ENCODE measurements at places on chromosomes 11 and 22.

GRCh38 chr22:32776397-32776796 is 25.1 kb upstream of the TIMP3 start:
- DNase-seq: no peak

GRCh38 chr11:14254533-14255237 is 104.3 kb downstream of the RRAS2 start:
- no peak for DNase-seq

- no peak for DNase-seq
Measured at GRCh38 chr11:79287952-79288351, 152.9 kb downstream of the TENM4 start.

GRCh38 chr22:46957521-46957920 is 195.1 kb downstream of the TBC1D22A start:
- no peak for DNase-seq

- no peak for DNase-seq
Measured at GRCh38 chr11:91972665-91973266, 251.9 kb upstream of the FAT3 start.

DNA sequence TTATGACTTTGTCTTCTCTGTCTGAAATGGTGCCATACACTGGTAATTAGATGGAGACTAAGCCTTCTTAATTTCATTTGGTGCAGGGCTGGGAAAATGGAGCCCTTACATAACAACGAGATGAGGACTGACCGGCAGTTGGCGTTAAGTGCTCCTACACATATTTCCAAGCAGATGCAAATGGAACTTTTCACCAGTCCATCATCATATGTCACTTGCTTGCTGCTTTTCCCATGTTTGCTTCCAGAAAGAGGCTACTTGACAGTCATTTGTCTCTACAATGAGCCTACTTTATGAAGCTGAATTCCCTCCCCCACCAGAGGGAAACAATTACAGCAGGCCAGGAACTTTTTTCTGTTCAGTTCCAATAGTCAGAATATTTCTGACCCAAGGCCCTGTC is 32.6 kb downstream of the SVIP start:
- DNase-seq: no peak

DNA sequence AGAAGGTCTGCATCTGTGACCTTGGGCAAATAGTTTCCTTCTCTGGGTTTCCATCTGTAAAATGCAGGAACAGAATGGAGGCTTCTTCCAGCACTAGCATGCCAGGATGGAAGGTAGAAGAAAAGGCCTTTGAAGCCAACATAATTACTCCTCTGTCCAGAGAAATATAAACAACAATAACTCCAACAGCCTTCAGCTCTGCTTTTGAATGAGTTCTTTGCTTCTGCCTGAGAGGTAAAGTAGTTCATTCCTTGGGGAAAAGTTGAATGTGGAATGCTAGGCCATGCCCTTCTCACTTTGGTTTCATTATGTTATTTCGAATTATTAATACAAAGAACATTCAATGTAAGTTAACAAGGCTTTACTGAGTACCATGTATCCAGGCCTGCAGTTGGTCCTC is 61.2 kb upstream of the BLID start:
- no peak for DNase-seq

DNA sequence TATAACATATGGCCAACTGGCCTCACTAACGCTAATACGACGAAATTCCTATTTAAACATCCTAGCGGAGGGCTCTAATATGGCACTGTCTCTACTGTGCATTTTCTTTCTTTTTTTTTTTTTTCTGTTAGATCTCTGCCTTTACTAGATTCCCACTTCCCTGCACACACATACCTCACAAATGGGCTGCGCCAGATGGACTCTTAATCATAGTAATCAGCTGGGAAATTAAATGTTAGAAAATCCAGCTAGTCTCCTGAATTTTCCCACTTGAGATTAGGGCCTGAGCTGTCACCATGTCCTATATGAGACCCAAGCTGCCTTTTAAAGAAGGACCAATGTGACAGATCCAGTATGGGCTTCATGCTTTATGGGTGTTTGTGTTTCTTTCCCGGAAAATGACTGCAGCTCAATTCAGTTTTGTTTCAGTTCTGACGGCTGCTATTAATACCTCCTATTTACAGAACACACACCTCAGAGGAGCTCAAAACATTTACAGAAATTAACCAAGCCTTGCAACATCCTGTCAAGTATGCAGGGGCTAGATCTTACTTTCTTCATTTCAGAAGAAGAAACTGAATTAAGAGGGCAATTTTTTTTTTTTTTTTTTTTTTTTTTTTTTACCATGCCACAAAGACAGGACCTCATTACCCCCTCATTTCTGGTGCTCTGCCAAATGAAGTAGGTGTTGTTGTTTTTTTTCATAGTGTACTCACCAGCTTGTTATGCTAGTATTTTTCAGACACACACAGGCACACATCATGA is 49.8 kb upstream of the BLID start:
- DNase-seq: no peak

DNA sequence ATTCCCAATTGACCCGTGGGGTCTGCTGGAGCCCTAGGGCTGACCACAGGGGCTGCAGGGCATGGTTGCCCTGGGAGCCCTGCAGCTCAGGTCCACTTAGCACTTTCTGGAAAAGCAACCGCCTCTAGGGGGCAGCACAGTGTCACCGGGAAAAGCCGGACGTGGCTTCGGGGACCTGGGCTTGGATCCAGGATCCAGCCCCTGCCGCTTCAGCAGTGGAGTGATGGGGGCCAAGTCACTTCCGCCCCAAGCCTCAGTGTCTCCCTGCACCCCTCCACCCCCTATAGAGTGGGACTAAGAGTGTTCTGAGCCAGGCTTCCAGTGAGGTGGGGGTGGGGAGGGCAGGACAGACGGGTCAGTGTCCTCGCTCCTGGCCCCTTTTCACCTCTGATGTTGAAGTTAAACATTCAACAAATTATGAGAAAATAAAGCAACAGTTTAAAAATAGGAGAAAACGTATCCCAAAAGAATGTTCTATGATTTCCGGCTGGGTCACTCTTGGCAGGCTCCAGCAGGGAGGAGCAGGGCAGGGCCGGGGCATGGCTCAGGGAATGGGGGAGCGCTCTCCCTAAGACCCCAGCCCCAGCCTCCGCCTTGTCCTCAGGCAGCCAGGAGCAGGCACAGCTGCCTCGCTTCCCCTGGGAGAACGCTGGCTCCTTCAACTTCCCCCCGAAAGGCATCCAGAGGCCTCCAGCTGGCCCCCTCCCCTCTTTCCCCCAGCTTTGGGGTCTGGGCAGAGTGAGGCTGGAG is 96.5 kb upstream of the FGF3 start:
- no peak for DNase-seq

DNA sequence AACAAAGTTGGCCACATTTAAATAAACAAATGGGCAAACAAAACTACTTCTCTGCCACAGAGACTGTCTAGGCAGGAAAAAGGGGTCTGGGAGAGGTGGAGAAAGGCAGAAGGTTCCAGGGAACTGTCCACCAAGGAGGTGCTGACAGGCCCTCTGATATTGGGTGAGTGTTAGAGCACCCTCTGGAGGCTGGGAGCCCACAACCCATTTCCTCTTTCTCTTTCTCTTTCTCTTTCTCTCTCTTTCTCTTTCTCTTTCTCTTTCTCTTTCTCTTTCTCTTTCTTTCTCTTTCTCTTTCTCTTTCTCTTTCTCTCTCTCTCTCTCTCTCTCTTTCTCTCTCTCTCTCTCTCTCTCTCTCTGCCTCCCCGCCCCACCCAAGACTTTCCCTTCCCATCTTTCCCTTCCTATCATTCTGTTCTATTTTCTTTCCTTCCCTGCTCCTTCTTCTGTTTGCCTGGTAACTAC is 912.8 kb downstream of the DLG2 start:
- no peak for DNase-seq

GRCh38 chr11:17649261-17649660 is 70.1 kb upstream of the MYOD1 start:
- no peak for DNase-seq

DNA sequence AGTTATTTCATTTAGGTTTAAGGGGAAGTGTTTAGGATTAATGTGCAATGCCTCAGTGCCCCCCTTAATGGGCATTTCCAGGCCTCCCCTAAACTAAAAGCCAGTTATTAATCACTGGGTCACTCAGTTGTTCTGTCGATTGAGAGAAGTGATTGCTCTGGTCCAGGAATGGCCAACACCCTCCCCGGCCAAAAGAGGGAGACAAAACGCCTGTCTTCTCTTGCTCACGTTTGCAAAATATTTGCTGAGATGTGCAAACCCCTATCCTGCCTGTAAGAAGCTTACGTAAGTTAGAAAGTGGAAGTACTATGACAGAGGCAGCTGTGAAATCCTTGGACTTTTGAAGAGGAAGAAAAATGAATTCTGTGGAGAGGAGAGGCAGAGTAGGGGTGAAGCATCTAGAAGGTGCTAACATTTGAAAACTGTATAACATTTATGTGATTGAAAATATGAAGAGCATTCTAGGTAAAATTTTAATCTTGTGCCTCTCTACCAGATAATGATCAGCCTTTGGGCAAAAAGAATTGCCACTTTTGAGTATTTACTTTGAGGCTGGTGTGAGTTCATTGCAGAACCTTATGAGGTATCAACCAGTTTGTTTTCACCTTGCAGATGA is 37.7 kb downstream of the NTM start:
- no peak for DNase-seq

DNA sequence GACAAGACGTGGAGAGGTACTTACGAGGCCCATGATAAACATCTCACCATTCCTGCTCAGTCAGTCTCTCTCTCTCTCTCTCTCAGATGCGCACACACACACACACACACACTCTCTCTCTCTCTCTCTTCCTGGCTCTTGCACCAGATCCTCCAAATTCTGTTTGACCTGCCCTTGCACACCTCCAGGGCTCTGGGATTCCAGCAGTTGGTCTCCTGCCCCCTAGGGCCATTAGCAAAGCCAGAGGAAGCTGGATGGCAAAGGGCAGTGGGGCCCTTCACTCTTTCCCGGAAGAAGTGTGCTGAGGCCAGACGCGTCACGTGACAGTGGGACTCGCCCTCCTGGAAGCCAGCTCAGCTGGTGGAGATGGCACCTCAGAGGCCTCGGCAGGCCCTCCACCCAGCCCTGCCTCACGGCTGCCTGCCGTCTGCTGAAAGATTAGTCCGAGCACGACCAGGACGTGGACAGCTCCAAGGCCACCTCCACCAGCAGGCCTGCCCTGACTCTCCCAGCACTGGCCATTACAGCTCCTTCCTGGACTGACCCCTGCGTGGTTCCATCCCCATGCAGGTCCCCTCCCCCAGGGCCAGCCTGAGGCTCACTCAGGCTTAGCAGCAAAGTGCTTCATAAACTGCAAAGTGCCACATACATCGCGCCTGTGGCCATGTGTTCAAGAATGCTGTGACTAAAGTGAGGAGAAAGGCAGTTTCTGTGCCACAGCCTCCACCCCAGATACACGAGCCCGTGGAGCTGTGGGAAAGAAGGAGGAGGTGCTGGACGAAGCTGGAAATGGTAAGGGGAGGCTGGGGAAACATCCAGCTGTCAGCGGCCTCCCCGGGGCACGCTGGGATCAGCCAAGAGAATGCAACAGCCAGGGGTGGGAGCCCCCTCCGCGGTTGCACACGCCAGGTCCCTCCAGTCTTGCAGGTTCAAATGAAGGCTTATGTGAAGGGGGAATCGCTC is 3.7 kb downstream of the PDGFB start:
- no peak for DNase-seq

DNA sequence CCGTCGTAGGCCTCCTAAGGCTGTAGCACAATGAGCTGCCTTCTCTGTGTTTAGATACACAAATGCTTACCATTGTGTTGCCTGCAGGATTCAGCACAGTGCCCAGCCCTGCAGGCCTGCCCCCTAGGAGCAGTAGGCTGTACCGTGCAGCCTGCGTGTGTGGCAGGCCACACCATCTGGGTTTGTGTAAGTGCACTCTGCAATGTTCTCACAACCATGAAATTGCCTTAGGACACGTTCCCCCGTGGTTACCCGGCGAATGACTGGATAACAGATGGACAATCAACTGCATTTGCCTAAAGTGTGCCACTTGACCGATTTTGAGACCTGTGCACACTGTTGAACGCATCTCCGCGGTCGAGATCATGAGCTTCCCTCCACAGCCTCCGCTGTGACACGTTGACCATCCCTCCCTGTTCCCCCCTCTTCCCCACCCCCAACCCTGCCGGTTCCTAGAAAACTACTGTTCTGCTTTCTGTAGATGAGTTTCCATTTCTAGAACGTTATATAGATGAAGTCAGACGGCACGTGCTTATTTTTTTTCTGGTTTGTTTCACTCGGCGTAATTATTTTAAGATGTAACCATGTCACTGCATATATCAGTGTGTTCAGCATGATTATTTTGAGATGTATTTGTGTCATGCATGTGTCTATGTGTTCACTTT is 22.2 kb upstream of the CTSD start:
- no peak for DNase-seq

GRCh38 chr11:79708319-79708932 is 267.6 kb upstream of the TENM4 start:
- no peak for DNase-seq

DNA sequence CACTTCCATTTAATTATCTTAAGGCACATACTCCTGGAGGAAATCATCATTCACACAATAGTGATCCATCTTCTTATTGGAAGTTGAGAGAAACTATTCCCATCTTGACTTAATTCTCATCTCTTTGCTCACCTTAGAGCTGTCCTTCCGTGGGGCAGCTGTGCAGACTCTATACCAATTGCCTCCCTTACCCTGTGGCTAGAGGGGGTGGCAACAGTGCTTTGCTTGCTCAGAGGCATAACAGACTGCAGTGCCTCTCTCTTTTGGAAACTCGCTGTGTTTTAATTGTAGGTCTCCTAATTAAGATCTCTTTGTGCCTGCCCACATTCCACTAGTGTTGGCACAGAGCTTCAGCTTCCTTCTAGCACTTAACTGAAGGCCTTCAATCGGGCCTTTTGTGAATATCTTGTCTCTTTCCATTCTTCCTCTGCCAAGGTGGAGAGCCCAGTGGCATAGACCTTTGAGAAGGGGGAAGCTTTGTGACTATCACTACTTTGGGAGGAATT is 5.5 kb downstream of the KMT2A start:
- no peak for DNase-seq

DNA sequence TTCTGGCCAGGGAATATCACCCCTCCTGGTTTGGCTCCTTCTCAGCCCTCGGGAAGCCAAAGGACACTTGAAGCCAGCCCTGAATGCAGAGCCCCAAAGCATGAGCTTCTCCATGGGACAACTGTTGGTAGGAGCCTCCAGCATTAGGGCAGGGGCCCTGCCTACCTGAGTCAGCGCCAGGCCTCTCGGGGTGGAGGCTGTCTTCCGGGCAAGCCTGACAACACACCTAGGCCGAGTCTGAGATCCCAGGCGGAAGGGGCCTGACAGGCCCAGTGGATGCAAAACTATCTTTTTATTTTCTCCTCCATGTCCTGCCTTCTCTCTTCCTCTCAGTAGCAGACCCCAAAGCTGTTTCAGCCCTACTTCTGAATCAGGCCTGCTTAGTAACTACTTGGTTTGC is 27.6 kb downstream of the RCOR2 start:
- no peak for DNase-seq

Measured in activated gamma-delta T cell (primary cell).